H1 (cell line): ENCODE measurements at places on chromosomes 16 and 17. TPM values are rescaled to one million over a fixed set of nuclear protein-coding genes. Genes with fewer than 3 reads are reported as not detected.

Gene MYH3
- 0.99 and 1.8 TPM in 2 replicates for total RNA-seq

Gene TMC8
- 2.0 and 2.8 TPM in 2 replicates for total RNA-seq

Gene DNAJA3
- total RNA-seq = 58.0 and 59.1 TPM in 2 replicates

Gene CCL16
- not detected in 2 replicates for total RNA-seq

Gene CLDN9
- 0.60 and 0.77 TPM in 2 replicates for total RNA-seq

Gene TNFSF12
- 5.5 and 7.2 TPM in 2 replicates for total RNA-seq

Gene TMEM132E
- 0.31 and 0.45 TPM in 2 replicates for total RNA-seq

Gene COL1A1
- total RNA-seq = 80.4 and 88.1 TPM in 2 replicates

Gene SOST
- total RNA-seq = not detected in 2 replicates

Gene CCL1
- total RNA-seq = not detected in 2 replicates

Gene NPB
- total RNA-seq = 0.80 and 1.5 TPM in 2 replicates

GRCh38 chr17:13508896-13509295 lies 92.8 kb downstream of the HS3ST3A1 start:
- no peak for DNase-seq

GRCh38 chr16:82967424-82967823 lies 340.7 kb downstream of the CDH13 start:
- no peak for DNase-seq

GRCh38 chr17:41494524-41494923 lies 4.8 kb upstream of the KRT36 start:
- no peak for DNase-seq

DNA sequence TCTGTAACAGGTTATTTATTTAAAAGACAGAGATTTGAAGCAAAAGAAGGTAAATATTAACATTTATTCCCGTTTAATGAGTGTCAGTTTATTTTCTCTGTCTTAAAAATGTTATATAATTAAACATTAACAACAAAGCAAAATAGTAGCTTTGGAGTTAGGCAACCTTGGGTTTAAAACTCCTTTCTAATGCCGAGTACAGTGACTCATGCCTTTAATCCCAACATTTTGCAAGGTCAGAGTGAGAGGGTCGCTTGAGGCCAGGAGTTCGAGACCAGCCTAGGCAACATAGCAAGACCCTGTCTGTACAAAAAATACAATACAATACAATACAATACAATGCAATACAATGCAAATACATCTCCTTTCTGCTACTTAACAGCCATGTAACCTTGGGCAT lies 128.7 kb downstream of the CHD9 start:
- DNase-seq = no peak

DNA sequence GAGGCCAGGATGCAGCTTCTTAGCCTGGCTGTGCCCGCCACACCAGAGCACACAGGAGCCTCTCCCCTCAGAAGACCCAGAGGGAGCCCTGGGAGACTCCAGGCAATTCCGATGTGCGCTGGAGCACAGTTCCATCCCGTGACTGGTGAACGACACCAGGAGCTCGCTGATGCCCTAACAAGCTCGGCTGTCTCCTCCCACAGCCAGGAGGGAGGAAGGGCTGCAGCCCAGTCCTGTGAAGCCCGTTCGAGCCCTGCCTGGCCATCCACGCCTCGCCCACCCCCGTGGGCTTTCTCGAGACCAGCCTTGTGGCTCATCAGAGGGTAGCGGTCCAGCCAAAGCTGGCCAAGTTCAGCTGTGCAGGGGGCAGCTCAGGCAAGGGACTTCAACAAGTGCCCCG lies 21.8 kb upstream of the RASD1 start:
- no peak for DNase-seq

GRCh38 chr17:83080858-83081683 lies 1.7 kb downstream of the METRNL start:
- no peak for DNase-seq

DNA sequence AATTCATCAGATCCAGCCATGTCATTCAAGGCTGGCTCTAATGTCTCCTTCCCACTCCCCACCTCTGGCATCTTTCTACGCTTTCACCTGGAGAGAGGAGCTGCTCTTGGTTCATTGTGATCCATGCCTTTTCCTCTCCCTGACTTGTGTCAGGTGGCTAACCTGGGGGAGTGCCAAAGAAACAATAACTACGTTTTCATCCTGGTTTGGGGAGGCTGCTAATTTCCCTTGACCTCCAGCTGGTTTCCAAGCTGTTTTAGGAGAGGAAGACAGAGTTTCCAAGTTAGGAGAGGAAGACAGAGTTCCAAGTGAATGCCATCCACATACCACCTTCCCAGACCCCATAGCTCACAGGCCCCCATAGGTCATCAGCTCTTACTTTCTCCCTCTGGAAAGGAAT lies 40.0 kb upstream of the HLF start:
- no peak for DNase-seq

DNA sequence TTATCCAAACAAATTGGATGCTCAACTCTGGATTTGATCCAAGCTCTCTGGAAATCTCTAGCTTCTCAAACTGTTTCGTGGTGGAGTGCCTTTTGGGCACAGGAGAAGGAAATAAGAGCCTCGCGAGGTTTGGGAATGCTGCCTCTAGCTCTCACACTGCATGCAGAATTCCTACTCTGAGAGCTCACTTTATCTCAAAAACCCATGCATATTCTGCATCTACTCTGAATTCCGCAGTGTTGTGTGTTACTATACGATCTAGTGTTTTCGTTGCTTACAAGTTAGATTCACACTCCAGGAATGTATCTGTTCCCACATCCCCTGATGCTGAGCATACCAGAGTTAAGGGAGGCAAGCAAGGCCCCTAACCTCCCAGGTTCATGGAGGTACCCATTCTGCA lies 462.7 kb downstream of the WWOX start:
- no peak for DNase-seq

DNA sequence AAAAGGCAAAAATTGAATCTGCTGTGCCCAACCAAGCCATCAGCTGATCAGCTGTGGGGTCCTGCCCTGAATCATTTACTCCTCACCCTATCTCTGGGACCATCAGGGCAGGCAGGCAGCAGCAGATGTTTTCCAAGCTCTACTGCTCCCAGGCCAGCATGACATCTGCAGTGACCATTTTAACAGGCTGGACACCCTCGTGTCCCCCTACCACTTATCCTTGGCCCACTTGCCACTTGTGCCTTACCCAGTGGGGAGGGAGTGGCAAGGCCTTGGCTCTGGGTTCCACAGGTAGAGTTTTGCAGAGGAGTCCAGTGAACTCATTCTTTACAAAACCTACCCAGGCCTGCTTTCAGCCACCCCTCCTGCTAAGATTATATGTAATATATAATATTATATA lies 12.0 kb upstream of the CA4 start:
- peak; percentile 11 for DNase-seq

DNA sequence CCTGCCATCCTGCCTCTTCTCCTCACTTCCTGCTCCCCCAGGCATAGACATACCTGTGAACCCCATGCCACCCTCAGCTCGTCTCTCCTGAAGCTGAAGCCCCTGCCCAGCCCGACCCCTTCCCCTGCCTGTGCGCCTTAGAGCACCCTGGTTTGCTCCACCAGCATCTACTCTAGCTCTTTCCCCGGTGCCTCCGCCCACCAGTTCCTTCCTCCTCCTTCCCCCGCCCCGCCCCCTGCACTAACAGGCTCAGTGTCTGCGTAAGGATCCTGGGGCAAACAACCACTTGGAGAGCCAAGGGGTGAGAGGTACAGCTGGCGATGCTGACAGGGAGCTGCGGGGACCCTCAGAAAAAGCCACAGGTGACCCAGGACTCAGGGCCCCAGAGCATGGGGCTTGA lies 1.9 kb downstream of the GPR142 start:
- no peak for DNase-seq

- DNase-seq = no peak
Observed at GRCh38 chr17:34068571-34068970, 186.5 kb upstream of the CCL2 start.

DNA sequence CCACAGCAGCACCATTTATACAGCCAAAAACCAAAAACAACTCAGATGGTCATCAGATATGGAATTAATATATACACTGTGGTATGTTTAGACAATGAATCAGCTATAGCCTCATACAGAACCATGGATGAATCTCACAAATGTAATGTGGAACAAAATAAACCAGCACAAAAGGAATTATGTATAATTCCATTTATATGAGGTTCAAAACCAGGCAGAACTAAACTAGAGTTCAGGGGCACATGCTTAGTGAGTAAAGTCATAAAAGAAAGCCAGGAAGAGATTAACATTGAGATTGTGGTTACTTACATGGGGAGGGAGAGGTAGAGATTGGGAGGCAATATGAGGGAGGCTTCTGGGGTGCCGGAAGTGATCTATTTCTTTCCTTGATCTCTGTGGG lies 231.1 kb downstream of the COPRS start:
- DNase-seq = no peak

GRCh38 chr17:73746314-73747073 lies 102.2 kb upstream of the SDK2 start:
- DNase-seq = no peak

DNA sequence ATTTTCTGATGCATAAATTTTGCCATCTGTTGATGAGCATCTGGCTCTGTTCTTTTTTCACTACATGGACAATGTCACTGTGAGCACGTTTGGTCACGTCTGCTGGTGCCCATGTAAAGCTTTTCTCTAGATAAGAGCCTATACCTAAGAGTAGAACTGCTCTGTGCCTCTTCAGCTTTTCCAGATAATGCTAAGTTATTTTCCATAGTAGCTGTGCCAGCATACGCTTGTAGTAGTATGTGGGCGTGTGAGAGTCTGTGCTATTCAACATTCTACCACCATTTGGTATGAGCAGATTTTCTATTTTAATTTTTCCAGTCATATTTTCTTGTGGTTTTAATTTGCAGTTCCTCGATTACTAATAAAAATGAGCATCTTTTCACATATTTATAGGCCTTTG lies 33.2 kb downstream of the VPS35L start:
- DNase-seq = no peak

DNA sequence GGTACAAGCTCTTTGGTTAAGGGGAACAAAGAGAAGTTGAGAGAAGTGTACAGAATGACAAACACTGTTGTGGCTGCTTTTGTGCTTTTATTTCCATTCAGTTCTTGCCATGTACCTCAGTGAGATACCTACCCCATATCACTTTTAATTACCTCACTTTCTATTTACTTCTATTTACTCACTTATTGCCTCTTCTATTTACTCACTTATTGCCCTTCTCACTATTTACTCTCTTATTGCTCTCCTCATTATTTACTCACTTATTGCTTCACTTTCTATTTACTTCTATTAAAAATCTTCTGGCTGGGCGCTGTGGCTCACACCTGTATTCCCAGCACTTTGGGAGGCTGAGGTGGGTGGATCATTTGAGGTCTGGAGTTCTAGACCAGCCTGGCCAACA lies 41.9 kb downstream of the MBTD1 start:
- DNase-seq = no peak

GRCh38 chr16:30407102-30407803 lies at the start of gene ZNF771:
ZNF771 (plus strand) TSS chr16:30407606; CDS start chr16:30408054, 448 bp downstream.
- DNase-seq = peak; percentile 78

DNA sequence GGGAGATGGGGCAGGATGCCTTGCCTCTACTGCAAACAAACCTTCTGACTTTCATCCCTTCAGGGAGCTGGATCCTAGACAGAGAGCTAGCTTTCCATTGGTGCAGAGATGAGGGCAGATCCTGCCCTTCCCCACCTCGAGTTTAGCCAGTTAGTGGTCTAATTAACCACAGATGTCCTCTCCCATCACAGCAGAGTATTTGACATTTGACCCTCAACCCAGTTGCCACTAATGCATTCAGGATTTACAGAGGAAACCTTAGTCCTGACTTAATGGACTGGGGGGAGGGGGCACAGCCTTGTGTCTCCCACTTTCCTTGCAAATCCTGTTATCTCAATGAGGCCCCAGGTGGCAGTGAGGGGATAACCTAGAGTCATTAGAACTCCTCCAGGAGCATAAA lies 10.2 kb downstream of the PIP4K2B start:
- no peak for DNase-seq

GRCh38 chr17:74474043-74474792 lies 7.8 kb downstream of the CD300A start:
- no peak for DNase-seq
